ENCODE measurements at places on chromosomes 7 and 10.

DNA sequence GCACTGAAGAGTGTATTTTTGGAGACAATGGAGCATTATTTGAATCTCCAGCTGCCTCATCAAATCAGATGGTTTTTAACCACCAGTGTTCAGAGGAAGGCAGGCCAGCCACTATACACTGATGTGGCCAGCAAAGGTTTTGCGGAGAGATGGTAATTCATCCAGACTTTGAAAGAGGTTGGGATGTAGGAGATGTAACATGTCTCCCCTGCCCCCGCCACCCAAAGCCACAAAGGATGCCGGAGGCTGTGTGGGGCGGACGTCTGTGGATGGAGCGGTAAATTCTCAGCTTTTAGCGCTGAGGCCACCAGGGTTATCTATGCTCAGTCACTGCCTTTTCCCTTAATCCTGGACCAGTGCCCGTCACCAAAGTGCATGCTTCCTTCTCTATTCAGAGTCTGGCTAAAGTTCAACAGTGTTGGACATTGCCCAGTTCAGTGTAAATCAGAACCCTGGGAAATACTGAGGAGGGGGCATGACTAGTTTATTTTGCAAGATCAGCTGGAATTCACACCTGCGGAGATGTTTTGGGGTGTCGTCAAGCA lies 3.7 kb upstream of the TRIP6 start:
- DNase-seq: no peak

DNA sequence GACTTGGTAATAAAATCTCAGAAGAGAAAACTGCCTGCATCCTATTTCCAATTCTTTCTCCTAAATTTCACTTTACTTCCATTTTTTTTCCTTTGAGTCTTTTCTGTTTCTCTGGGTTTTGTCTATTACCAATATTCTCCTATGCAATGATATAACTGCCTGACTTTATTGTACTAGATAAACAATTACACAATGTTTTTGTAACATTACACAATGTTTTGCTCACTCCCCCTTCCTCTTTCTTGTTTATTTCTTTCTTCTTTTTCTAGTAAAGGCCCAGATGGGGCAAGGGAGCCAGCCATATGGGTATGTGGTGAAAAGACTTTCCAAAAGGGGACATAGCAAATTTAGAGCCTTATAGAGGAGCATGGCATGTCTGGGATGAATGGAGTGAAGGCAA lies 278.7 kb upstream of the PHYHIPL start:
- DNase-seq: no peak

DNA sequence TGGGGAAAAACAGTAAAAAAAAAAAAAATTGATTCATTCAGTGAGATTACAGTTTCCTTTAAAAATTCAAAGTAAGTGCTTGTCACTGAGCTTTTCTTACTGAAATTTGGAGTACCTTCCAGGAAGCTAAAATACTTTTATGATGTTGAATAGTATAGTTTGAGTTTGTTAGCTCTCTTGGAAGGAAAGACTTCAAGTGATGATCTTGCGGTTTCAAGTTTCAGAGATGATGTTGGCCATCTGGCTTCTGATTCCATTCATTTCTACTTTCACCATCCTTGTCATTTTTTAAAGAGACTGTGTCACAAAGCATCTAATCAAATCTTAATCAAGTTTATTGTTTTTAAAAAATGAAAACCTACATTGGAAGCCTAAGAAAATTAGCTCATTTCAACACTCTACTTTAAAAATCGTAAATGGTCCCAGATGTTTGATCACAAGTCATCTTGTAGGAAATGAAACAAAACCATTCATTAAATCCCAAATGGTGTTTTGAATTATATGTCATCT lies 4.9 kb upstream of the HERPUD2 start:
- DNase-seq: no peak

DNA sequence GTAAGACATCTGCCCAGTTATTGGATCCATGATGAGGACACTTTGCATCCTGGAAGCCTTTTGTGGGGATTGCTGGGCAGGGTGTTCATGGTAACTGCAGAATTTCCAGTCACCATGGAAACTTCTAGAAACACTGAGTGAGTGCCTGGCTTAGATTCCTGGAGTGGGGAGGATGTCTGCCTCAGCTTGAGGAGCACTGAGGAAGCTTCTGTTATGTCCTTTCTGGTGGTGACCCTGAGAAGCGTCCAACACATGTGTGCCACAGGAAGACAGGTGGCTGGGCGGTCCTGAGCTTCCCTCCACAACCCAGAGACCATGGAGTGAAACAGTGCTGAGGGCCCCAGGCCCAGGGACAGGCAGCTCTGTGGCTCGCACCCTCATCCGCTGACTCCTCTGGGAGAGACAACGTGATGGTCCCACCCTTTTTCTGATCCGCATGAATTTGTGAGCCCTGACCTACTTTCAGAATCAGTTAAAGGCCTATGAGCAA lies 191.8 kb upstream of the CXCL12 start:
- DNase-seq: no peak

- DNase-seq: no peak
Observed at GRCh38 chr7:28595076-28595475, 182.8 kb downstream of the CREB5 start.

GRCh38 chr7:71323726-71324125 lies 191.8 kb downstream of the GALNT17 start:
- no peak for DNase-seq

All from natural killer cell (primary cell).